ENCODE measurements at places on chromosomes 12 and 14.
A peak's percentile ranks its signal among the peaks of the same experiment; 100 is the strongest.

- DNase-seq: no peak
Observed at GRCh38 chr14:55650992-55651391, 71.0 kb downstream of the KTN1 start.

DNA sequence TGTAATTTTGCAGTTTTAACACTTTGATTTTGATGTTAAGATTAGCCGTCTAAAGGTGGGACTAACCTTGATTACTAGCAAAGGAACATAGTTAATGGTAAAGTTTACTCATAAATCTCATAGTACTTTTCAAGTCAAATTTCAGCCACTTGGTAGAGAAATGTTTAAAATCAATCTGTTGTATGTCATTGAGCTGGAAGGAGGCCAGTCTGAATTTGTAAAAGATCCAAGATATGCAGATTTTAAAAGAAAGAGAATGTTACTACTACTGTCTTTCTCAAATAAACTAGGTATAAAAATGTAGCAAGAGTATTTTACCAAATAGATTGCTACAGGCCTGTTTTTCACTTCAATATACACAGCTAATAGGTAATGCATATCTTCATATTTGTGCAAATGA lies 600.8 kb upstream of the SEL1L start:
- DNase-seq: no peak

DNA sequence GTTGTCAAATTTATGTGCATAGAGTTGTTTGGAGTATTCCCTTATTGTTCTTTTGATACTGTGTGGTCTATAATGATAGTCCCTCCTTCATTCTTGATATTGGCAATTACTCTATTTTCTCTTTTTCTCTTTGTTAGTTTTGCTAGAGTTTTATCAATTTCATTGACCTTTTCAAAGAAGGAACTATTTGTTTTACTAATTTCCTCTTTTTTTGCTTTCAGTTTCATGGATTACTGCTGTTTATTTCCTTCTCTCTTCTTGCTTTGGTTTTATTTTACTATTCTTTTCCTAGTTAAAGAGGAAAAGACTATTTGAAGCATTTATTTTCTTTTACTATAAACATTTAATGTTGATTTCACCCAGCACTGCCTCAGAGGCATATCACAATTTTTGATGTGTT lies 250.9 kb upstream of the PELI2 start:
- DNase-seq: no peak

DNA sequence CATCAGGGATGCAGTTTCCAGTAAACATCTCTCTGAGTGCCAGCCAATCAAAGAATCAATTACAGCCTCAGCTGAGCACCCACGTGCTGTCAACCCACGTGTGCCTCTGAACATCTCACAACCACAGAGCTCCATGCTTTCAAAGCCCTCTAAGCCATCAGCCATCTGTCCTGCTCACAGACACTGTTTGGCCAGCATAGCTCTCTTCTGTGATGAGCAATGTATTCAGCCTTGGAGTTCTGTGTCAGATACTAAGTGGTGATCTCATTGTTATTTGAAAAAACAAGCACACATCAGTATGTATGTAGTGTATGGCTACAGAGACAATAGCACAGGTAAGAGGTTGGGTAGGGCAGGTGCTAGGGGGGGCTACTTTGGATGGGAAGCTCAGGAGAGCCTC lies 94.3 kb downstream of the RGS6 start:
- DNase-seq: no peak

DNA sequence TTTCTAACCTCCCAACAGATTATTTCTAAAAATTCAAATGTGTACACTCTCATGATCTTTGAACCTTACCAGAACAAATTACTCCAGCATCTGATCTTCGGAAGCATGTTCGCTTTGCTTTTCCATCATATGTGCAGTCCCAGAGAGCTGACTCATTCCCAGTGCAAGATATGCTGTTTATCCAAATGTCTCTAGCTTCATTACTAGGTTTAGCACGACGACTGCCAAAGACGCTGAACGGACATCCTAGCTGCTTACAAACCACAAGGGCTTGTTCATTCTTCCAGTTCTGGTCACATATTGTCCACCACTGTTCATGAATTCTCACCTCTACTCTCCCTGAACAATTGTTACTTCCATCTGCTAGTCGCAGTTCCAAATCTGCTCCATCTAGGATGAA lies 40.5 kb downstream of the CD163L1 start:
- DNase-seq: no peak

DNA sequence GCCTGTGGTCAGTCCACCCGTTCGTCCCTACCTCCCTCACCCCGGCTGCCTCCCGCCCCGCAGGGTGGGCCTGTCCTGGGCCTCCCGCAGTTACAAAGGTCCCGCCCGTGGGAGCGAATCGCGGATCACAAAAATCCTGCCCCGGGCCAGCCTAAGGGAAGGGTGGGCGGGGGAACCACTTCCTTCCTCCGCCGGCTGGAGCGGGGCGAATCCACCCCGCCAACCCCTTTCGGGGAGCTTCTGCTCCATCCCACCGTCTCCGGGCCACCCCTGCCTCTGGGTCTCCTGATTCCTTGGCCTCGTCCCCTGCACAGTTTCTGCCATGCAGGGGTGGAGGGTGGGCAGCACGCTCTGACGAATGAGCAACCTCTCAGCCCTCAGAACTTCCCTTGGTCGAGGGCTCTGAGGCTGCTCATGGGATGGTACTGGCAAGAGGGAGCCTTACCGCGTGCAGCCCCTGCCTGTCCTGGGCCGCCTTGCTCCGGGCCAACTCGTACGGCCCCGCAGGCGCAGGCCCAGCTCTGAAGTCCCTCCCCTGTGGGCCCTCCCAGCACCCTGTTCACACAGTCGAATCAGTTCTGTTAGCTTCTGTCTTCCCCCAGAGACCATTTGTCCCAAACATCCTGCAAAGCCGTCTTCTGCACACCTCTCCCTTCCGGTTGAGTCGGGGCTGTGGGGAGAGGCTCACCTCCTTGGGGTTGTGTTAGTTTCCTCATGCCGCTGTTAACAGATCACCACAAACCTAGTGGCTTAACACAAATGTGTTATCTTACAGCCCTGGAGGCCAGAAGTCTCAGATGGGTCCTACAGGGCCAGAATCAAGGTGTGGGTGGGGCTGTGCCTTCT lies 589 bp upstream of the HVCN1 start:
- no peak for DNase-seq

- DNase-seq: no peak
Observed at GRCh38 chr14:28577187-28577586, 189.4 kb upstream of the FOXG1 start.

- no peak for DNase-seq
Observed at GRCh38 chr14:71497645-71498086, 434.6 kb upstream of the RGS6 start.

- peak; percentile 99 for DNase-seq
Observed at GRCh38 chr14:51395361-51395849, 155.4 kb downstream of the TMX1 start.

GRCh38 chr12:51820526-51821439 lies 27.7 kb downstream of the FIGNL2 start:
- DNase-seq: peak; percentile 55

- no peak for DNase-seq
Observed at GRCh38 chr14:38256533-38256840, 594 bp upstream of the CLEC14A start.

DNA sequence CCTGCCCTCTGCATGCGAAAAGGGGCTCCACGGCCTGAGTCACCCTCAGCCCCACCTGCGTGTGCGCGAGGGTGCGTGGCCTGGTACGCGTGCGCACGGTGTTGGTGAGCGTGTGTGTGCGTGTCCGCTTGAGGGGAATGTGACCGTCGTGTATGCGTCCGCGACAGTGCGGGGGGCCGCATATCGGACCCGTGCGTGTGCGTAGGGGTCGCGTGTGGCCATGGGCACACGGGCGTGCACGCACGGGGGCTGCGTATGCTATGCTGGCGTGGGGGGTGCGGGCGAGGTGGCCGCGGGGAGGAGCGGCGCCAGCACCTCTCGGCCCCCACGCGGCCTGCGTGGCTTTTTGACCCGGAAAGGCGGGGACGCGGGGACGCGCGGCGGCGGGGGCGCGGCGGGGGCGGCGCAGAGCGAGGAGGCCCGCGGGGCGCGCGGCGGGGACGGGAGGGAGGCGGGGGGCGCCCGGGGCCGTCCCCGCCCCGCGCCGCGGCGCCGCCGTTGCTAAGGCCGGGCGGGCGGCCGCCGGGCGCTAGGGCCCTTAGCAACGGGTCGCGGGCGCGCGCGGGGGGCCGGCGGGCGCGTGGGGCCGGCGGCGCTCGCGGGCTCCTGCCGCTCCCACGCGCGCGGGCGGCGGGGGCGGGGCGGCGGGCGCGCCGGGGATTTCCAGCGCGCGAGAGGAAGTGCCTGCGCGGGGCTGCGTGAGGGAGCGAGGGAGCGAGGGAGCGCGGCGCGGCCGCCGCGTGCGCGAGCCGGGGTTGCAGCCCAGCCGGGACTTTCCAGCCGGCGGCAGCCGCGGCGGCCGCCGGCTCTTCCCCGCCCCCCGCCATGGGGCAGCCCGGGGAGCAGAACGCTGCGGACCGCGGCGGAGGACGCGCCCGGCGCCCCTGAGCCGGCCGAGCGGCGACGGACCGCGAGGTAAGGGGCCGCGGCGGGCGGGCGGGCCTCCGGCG lies at the start of gene TRAF3:
TSS of gene TRAF3 (plus strand) at position 689 of the 950 bp plus-strand sequence. CDS start 92,753 bp downstream, outside the sequence.
- DNase-seq: no peak

- DNase-seq: no peak
Observed at GRCh38 chr14:71262441-71262840, 355.2 kb downstream of the PCNX1 start.

DNA sequence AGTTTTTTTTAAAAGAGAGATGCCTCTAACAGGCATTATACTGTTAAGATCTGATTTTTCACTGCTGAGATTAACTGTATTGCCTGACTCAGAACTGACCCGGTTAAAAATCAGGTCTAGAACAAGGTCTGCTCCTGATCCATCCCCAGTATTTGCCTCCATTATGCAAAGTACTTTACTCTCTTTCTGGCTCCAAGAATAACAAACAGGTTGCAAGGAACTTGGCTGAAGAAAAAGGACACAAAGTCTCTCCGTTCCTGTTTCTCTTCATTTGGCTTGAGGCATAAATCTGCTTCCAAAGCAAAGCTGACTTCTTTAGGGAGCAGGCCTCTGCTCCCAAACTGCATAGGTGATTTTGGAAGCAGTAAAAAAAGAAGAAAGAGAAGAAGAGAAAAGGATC lies 199.3 kb upstream of the PDZRN4 start:
- no peak for DNase-seq

DNA sequence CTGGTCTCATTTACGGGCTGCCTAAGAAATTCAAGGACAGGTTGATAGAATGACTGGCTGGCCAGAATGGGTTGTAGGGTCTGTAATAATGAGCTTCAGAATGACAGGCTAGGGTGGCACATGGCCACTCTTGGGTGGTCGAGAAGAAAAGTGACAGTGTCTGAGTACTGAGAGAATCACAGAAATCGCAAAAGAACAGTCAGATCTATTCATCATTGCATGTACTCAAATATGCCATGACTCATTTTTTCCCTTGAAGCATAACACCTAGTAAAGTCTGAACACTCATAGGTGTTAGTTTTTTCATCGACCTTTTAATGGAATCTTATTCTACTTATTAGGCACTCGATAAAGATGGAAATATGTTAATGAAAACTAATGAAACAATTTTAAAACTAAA lies 37.8 kb upstream of the SEL1L start:
- DNase-seq: no peak

DNA sequence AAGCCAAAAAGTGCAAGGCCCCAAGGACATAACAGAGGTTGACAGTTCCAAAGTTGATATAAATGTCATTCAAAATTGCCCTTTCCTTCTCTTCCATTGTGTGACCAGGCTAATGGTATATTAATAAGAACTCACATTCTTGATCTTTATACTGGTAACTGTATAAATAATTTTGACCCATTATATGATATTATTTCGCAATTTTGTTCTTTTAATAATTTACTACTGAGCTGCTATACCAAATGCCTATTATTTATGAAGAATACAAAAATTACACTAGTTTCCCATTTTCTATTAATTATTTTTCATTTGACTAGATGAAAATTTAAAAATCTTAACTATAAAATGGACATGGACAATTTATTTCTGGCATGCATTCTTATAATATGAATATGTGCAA lies 370.2 kb downstream of the SOX5 start:
- no peak for DNase-seq

DNA sequence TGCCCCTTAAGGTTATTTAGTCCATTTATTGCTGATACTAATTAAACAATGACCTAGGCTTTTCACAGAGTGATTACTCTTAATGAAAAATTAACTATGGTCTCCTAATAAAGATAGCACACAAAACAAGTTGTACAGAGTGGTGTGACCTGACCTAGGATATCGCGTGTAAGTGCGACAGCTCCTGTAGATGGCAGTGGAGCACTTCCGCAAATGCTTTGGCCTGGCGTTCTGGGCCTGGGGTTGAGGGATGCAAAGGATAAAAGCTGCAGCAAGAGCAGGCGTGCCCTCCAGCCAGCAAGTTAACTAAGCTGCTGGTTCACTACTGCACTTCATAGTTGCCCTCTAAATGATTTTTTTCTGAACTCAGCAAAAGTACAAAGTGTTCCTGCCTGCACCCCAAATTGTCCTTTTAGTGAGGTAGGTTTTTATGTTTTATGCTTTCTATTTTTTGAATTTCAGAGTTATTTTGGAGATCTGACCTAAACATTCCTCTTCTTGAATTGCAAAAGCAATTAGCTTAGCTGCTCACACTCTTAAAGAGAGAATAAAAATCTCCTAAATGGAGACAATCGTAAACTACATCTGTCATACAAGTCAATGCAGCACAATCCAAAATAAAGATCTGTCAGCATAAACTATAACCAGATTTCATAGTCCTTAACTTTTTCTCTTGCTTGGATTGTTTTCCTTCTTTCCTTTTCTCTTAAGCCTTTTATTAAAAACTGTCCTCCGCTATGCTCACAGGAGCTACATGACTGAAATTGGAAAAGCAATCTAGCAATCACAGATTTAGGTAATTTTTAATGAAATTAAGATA lies 379.6 kb downstream of the LRIG3 start:
- peak; percentile 75 for DNase-seq

- no peak for DNase-seq
Observed at GRCh38 chr14:91342206-91342760, 75.3 kb downstream of the CCDC88C start.
